MM.1S (cell line): ENCODE measurements at places on chromosomes 2 and 18.

DNA sequence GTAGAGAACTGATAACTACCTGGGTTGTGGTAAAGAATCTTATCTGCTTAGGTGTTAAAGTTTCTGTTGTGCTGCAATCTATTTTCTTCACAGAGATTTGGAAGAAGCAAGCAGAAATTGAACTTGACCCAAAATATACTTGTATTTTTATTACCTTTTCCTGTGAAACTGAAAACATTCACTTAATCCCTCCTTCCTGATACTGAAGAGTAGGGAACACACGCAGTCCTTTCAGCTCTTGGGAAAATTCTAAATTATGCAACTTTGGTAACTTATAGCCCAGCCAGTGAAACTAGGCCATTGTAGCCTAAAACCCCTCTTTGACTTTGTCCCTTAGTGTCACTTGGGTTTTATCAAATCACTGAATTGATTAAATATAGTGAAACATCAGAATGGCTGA is 128.4 kb upstream of the MEIS1 start:
- H3K27me3 ChIP-seq = no peaks in the 10 kb centered on the region
- no peak overlapping the region for H3K27ac ChIP-seq
- no peaks in the 10 kb centered on the region for H3K36me3 ChIP-seq
- no peak for DNase-seq
- peaks cover 23% of the 10 kb centered on the region; the same call in 1 of the 2 replicates for H3K4me1 ChIP-seq

DNA sequence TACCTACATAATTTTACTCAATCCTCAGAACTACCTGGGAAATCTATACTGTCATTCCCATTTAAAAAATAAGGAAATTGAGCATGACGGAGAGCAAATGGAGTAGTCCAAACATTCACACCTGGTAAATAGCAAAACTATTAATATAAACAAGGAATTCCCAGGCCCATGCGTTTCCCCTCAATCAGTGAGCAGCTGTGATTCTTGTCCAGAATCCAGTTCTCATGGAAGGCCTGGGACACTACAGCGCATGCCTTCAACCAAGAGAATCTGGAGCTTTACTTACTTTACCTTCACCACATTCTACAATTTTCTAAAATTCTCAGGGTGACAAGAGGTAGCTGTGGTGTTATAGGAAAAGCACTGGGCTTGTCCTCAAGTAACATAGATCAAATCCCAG is 259.0 kb downstream of the LRATD1 start:
- no peak overlapping the region for H3K27ac ChIP-seq
- H3K4me1 ChIP-seq = no peaks in the 10 kb centered on the region
- no peak for DNase-seq

- DNase-seq = no peak
- H3K27me3 ChIP-seq = no peaks in the 10 kb centered on the region
- no peak overlapping the region for H3K27ac ChIP-seq
- H3K36me3 ChIP-seq = no peaks in the 10 kb centered on the region
- no peaks in the 10 kb centered on the region for H3K4me1 ChIP-seq
- no peak overlapping the region for H3K4me3 ChIP-seq
Observed at GRCh38 chr2:79223539-79223938, 64.0 kb upstream of the REG3A start.

- no peak overlapping the region for H3K4me3 ChIP-seq
- no peaks in the 10 kb centered on the region for H3K27me3 ChIP-seq
- no peaks in the 10 kb centered on the region for H3K4me1 ChIP-seq
Observed at GRCh38 chr2:66700677-66701066, 265.7 kb downstream of the MEIS1 start.

DNA sequence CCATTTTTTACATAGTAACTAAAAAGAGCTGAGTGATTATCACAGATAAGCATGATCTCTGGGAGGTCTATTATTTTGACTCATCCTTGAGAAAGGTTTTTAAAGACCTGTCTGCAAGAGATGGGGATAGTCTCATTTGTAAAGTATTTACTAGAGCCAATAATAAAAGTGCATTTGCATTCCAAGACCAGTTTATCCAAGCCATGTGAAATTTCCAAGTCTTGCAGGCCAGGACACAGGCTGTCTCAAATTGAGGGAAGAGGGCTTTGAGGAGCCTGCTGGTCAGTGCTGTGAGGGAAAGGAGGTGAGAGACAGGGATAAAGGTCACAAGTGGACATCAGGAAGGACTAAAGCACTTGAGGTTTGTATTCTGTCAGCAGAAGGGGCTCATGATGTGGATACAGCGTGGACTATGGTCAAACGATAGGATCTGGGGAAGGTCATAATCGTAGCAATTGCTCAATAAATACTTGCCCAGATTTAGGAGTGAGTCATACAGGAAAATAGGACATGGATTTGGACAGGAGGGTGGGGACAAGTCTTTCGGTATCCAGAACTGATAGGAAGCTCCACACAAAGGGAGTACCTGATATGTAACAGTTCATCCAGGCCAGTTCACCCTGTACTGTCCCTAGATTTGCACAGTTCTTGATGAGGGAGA is 6.6 kb upstream of the CDH2 start:
- no peaks in the 10 kb centered on the region for H3K4me1 ChIP-seq
- no peak overlapping the region for H3K4me3 ChIP-seq
- no peaks in the 10 kb centered on the region for H3K27me3 ChIP-seq

DNA sequence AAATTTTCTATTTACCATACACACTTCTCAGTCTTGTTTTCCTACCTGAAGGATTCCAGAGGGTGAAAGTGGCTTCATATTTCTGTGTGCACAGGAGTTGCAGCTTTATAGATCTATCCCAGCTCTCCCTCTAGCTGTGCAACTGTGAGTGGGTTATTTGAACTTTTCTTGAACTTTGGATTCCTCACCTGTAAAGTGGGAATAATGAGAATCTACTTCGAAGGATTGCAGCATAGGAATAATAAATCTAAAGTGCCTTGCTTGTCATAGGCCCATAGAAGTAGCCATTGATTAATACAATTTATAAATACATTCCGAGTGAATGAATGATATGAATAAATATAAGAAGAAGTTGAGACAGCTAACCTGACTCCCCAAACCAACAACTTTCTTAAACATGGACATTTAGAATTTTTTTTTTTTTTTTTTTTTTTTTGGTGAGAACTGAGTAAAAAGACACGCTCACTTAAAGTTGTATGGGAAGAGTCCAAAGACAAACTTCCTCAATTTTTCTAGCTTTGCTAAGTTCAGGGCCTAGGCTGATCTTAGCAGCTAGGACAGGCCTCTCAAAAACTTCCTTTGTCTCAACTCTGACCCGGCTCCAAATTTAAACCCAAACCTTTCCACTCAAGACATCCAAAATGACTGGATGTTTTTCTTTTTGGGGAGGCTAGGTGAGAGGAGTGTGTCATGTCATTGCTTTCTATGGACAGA is 203.3 kb upstream of the FBXO11 start:
- H3K27ac ChIP-seq = no peak overlapping the region
- no peaks in the 10 kb centered on the region for H3K36me3 ChIP-seq
- H3K4me1 ChIP-seq = peaks cover 12% of the 10 kb centered on the region; the same call in 1 of the 2 replicates
- DNase-seq = no peak

DNA sequence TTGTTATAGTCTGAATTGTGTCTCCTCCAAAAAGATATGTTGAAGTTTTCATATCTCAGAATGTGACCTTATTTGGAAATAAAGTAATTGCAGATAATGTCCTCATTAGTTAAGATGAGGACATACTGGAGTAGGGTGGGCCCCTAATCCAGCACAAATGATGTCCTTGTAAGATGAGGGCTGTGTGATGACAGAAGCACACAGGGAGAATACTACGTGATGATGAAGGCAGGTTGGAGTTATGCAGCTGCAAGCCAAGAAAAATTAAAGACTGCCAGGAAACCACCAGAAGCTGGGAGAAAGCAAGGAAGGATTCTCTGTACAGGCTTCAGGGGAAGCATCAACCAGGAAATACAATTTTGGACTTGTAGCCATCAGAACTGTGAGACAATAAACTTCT is 58.3 kb upstream of the PNPT1 start:
- no peak overlapping the region for H3K4me3 ChIP-seq
- H3K27me3 ChIP-seq = no peaks in the 10 kb centered on the region

GRCh38 chr2:160010361-160011145 is 51.9 kb downstream of the PLA2R1 start:
- no peak overlapping the region for H3K27ac ChIP-seq
- H3K36me3 ChIP-seq = no peaks in the 10 kb centered on the region
- H3K4me3 ChIP-seq = no peak overlapping the region
- no peaks in the 10 kb centered on the region for H3K27me3 ChIP-seq
